NCI-H1694 (cell line): ENCODE measurements at places on chromosomes 11 and 22.

DNA sequence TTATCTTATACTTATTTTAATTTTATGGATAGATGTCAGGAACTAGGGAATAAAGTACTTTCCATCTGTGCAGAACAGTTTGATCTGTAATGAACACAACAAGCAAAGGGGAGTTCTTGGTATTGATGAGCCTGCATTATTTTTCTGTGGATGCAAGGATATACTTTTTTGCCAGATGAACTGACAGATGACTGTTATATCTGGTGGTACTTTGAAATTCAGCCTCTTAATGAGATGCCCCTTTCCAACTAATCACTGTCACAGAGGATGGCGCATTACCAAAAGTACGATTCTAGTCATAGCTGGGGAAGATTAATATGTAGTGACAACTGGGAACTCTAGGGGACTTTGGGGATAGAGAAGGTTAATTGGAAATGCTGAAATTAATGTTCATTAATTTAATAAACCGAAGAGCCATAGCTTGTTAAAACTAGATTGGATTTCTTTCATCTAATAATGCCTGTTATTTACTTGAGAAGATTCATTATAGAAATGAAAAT lies 603.4 kb upstream of the CNTN5 start:
- no peak for DNase-seq

- DNase-seq = no peak
These were observed 50.4 kb upstream of the OPCML start for GRCh38 chr11:133582750-133583149.

GRCh38 chr11:16013649-16014275 lies 342.6 kb downstream of the SOX6 start:
- no peak for DNase-seq

- DNase-seq = no peak
These were observed 27.6 kb downstream of the SLC35F2 start for GRCh38 chr11:107830915-107831540.

GRCh38 chr11:38009932-38010331 lies 1411.9 kb upstream of the RAG2 start:
- no peak for DNase-seq

- DNase-seq = no peak
These were observed 327.3 kb upstream of the PITPNB start for GRCh38 chr22:28246397-28246796.

DNA sequence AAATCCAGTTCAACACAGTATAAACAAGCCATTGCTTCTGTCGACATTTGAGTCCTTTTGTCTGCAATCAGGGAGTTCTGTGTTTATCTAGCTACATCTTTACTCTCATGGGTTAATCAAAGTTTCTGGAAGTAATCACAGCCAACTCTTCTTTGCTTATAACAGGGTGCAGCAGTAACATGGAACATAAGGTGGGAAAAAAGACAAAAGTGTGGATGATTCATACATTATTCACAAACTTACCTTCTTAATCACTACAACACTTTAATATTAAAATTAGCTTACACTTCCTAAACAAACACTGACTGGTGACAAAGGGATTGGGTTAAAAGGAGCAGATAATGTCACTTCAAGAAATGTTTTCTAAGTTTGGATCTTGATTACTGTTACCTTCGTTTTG lies 44.7 kb downstream of the SNX19 start:
- no peak for DNase-seq

- no peak for DNase-seq
These were observed 396 bp upstream of the CFAP300 start for GRCh38 chr11:102046841-102047240.

GRCh38 chr22:20455709-20456063 lies 18.1 kb upstream of the SCARF2 start:
- no peak for DNase-seq

- no peak for DNase-seq
These were observed 54.1 kb downstream of the WNT11 start for GRCh38 chr11:76152086-76152681.

DNA sequence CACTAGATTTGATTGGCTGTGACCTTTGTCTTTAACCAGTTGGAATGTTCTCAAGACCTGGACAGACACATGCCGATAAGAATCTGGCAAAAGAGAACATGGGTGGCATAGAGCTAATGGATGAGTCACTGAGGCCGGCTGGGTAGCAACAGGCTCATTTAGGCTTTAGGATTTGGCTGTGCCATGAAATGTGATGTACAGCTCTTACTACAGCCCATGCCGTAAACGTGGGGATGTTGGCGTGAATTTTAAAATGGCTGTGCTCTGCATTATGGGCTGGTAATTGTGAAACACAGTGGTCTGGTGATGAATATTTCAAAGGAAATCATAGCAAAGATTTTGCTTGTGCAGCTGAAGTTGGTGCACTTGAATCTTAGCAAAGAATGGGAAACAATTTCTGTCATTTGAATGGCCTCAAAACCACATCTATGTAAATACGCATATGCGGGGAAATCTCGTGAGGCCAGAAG lies 332.4 kb downstream of the TBC1D22A start:
- DNase-seq = no peak

DNA sequence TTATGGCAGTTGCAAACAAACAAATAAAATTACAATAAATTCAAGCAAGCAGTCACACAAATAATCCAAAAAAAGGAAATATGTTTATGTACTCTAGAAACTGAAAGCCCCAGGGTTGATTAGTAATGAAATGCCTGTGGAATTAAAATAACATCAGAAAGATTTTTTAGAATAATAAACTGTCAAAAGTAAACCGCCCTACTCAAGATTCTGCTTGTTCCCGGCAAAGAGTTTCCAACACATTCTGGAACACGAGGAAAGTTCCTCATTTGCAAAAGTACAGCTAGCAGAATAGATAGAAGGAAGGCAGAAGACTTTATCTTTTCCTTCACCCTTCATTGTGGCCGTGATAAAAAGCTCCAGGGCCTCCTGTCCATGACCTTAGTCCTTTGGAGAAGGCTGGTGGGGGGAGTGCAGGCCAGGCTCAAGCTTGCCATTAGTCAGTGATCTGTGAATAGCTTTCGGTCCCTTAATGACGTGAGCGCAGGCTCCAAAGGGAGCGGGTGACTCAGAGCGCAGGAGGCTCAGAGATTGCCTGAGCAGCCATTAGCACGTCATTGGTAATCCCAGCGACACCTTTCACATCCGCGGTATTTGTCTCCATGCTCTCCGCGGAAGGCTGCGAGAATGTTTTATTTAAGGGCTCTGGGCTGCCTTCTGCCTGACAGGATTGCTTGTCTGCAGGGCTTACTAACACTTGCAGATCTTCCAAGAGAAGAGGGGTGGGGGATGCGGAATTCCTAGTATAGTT lies 458.3 kb downstream of the METTL15 start:
- DNase-seq = no peak

DNA sequence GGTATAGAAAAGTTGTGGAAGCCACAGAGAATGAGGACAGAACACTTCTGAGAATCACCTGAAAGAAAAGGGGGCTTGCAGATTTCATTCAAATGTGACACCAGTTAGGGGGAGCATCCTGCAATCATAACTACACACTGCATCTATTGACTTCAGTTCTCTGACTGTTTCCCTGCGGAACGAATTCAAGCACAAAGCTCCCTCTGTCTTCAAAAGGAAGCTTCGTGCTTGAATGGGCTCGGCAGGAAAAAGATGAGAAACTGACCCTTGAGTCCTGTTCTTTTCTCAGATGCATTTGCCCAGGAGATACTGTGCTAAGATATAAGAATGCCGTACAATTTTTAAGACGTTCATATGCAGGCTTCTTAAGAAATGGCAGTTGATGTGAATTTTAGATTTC lies 2000.4 kb upstream of the RAG2 start:
- DNase-seq = no peak

GRCh38 chr22:24437741-24438328 lies 10.4 kb downstream of the ADORA2A start:
- DNase-seq = no peak

DNA sequence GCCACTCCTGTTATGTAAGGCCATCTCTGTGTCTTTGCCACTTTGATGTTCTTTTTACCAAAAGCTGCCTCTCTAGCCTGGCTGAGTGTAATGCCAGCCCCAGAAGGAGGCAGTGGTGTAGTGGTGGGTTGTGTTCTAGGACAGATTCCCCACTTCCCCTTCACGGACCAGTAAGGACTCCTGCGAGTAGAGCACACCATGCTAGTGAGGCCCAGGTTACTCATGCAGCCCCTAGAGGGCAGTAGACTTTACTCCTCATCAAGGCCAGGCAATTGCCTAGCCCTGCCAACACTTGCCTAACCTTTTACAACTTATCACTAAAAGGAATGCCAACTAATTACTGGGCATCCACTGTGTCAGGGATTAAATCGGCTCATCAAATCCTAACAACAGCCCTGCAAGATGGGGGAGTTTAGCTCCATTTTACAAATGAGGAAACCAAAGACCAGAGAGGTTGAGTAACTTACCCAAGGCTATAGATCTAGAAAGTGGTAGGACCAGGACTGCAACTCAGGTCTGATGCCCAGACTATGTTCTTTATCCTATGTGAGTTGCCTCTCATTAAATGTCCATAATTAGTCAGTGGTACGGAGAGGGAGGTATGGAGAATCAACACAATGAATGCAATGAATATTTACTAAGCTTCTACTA lies 75.3 kb downstream of the APIP start:
- DNase-seq = peak; percentile 0

- DNase-seq = no peak
These were observed 18.1 kb downstream of the P2RX3 start for GRCh38 chr11:57356268-57356667.

GRCh38 chr11:118877487-118878162 lies 6.1 kb upstream of the CXCR5 start:
- no peak for DNase-seq
